Ureter (tissue), 1 donor: ENCODE measurements at places on chromosomes 11 and 22. TPM values are rescaled to one million over a fixed set of nuclear protein-coding genes. Genes with fewer than 3 reads are reported as not detected.
A peak's percentile ranks its signal among the peaks of the same experiment; 100 is the strongest.

DNA sequence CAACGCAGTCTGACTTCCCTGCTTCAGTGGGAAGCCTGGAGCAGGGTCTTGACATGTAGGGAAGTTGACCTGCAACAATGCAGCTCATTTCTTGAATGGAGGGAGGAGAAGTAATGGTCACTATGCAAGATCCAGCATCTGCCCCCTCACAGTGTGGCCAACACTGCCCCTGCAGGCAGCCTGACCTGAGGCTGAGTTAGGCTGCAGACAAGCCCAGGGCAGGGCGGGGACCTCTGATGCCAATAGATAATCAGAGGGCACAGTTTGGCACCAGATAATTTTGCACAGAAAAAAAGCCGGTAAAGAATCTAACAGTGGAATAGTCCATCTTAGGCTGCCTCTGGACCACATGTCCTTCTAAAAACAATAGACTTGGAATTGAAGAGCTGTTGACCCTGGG, 182.3 kb downstream of the DSCAML1 start:
- DNase-seq = no peak

- DNase-seq = peak; percentile 24
Observed at GRCh38 chr11:117832511-117832910, 8.0 kb upstream of the FXYD2 start.

DNA sequence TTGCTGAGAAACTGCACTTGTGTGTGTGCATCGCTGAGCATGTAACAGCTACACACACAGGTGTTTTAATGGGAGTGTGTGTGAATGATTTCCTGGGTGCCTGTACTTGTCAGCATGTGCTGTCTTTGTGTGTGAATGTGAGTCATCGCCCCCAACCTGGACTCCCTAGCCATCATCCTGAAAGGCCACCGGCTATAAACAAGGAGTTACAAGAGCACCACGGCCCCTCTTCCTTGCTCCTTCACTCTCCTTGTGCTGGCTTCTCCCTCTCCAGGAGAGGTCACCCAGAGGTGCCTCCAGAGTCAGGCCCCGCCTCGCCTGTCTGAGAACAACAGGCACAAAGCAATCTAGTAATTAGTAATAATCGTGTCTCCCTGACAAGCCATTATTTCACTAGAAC, 419.2 kb downstream of the BUD13 start:
- no peak for DNase-seq

GRCh38 chr11:26011474-26011873, 320.5 kb upstream of the ANO3 start:
- DNase-seq = no peak

- no peak for DNase-seq
Observed at GRCh38 chr22:48445113-48445827, 1382.4 kb downstream of the BRD1 start.

- DNase-seq = no peak
Observed at GRCh38 chr11:83158357-83158786, 1.4 kb downstream of the PCF11 start.

DNA sequence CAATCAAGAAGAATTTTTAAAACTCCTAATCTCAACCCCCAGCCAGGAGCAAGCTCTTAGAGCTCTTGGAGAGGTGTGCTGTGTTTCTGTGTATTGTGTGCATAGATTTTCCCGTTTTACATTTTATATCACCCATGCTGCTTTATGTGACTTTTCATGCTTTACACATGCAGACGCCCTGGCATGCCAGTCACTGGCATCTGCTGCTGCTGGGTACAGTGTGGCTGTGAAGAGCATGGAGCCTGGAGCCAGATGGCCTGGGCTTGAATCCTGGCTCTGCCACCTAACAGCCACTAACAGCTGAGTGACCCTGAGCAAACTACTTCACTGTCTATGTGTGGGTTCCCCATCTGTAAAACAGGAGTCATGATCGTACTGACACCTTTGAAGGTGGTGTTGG, 23.1 kb downstream of the POLR3H start:
- DNase-seq = no peak

DNA sequence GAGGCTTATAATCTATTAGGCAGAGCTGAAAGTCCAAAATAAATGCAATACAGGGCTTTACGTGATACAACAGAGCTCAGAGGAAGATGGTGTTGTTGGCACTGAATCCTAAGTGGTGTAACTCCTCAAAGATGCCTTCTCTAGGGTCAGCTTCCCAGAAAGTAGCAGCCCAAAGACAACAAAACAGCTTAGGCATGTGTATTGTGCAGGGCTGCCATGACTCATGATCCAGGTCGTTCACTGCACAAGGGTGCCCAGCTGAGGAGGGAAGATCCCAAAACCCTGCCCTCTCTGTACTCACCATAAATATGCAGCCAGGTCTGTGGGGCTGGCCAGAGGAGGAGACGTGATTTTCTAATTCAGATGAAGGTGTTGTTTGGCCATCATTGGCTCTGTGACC, 59.4 kb upstream of the NNMT start:
- DNase-seq = no peak

Gene CCDC188
- 2.6 TPM for total RNA-seq

Gene SMC1B
- total RNA-seq = 0.21 TPM

Gene EI24
- total RNA-seq = 108 TPM

Gene TESMIN
- total RNA-seq = 7.7 TPM

Gene TEX54
- not detected for total RNA-seq

Gene KRTAP5-8
- 5.0 TPM for total RNA-seq

Gene TCN2
- total RNA-seq = 24.2 TPM

Gene TP53I11
- total RNA-seq = 67.7 TPM

Gene PRODH
- 12.4 TPM for total RNA-seq
